ENCODE measurements at places on chromosomes 1 and 21.

DNA sequence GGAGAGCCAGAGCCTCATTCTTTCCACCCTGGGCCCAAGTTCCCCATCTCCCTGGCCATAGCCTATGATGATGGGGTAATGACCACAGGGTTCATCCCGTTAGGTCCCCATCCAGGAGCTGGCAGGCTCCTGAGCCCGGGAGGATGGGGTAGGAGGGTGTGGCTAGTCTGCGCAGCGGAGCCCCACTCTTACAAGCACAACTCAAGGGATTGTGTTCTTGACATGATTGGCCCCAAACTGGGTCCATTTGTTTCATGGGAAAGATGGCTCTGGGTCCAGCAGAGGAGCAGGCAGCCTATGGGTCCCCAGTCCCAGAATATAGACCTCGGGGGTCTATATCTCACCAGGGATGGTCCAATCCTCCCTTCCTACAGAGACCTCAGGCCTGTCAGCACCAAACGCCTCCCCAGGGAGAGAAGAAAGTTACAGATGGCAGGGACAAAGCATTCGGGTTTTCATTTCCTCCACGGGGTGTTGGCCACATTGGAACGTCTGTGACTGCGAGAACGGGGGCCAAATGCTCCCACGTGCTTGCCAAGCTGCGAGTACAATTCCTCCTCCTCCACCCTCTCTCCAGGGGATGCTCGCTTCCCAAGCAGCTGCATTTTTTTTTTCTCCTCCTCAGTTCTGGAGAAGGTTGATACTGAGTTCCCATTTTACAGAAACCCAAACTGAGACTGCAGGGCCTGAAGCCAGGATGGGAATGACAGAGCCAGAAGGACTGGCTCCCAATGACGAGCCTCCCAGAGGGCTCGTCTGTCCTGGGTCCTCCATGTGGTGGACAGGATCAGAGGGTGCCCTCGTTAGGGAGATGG lies 71.0 kb downstream of the DHRS3 start:
- no peak for DNase-seq

DNA sequence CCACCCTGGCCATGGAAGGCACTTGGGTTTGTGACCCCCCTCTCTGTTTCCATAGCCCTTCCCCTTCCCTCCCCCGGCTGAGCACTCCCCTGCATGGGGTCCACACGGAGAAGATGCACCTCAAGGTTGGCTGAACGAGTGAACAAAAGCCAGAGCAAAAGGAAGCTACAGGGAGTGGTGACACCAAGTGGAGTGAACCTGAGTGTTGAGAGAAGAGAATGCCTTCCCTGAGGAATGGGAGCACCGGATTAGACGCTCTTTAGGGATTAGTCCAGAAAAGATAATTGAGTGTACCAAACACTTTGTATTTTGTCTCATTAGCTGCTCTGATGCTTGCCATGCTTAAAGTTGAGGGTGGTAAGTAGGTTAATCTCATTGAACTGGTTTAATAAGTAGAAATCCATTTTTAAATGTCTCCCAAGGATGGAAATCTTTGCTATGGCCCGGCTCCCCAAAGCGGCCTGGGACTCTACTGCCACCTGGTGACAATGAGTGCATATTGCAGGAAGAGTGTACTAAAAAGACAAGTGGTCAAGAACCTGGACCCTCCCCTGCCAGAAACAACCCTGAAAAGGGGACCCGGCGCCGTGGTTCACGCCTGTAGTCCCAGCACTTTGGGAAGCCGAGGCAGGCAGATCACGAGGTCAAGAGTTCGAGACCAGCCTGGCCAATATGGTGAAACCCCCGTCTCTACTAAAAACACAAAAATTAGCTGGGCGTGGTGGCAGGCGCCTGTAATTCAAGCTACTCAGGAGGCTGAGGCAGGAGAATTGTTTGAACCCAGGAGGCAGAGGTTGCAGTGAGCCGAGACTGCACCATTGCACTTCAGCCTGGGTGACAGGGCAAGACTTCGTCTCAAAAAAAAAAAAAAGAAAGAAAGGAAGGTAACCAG lies 150.6 kb upstream of the ZC3H12A start:
- peak; percentile 12 for DNase-seq

DNA sequence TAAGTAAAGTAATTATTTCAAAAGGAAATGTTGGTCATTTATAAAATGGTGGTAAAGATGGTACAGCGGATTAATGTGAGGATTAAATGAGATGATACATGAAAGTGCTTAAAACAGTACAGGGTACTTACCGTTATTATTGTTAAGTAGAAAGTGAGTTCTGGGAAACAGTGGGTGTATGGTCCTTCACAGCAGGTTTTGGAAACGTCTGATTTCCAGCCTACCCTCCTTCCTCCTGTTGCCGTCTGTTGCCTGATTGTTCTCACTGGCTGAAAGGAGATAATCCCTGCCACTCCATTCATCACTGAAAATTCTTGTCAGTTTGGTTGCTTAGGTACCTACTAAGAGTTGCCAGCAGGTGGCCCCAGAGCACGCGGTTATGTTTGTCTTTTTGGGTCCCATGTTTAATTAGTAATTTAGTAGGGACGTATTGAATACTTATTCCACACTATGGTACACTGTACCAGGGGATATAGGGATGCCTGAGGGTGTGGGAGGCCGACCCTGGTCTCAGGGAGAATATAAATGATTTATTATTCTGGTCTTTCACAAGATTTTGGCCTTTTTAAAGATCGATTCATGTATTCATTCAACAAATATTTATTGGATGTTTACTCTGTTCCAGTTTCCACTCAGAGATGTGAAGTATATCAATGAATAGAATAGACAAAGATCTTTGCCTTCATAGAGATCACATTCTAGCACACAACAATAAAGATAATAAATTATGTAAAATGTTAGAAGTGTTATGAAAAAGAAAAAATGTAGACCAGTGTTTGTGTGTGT lies 30.8 kb upstream of the RPTN start:
- peak; percentile 76 for DNase-seq

GRCh38 chr1:244454412-244454811 lies 2.7 kb upstream of the ADSS2 start:
- no peak for DNase-seq

- no peak for DNase-seq
Measured at GRCh38 chr1:104315823-104316222, 566.1 kb downstream of the AMY1C start.

GRCh38 chr1:54791880-54792522 lies 9.1 kb downstream of the TTC22 start:
- peak; percentile 40 for DNase-seq

DNA sequence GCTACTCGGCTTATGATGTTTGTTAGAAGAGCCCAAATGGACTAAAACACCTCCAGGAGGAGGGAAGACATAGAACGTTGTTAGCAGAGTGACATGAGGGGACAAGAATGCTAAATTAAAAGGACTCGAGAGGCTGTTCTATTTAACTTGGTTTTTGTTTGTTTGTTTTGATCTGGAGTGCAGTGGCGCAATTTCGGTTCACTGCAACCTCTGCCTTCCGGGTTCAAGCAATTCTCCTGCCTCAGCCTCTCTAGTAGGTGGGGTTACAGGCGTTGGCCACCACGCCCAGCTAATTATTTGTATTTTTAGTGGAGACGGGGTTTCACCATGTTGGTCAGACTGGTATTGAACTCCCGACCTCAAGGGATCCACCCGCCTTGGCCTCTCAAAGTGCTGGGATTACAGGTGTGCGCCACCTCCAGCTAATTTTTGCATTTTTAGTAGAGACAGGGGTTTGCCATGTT lies 5.1 kb upstream of the HNRNPU start:
- no peak for DNase-seq

GRCh38 chr1:215748431-215748830 lies 181.3 kb downstream of the KCTD3 start:
- no peak for DNase-seq

- no peak for DNase-seq
Measured at GRCh38 chr1:66335125-66335524, 198.8 kb upstream of the SGIP1 start.

- no peak for DNase-seq
Measured at GRCh38 chr1:40303051-40303771, 13.9 kb downstream of the COL9A2 start.

DNA sequence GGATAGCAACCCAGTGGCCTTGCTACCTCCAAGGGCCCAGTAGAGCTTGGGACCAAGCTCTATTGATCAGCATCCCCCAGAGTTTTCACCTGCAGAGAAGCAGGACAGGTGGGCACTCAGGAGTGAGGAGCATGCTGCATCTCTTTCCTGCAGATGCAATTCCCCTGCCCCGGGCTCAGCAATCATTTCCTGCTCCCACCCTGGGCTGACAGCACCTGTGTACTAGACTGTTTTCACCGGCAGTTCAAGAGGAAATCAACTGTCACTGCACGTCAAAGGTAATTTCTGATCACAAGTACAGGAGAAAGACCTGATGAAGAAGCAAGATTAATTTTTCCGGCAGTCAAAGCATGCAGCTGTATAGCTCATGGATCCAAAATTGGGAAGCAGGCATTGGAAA lies 8.8 kb upstream of the NT5C1A start:
- peak; percentile 49 for DNase-seq

DNA sequence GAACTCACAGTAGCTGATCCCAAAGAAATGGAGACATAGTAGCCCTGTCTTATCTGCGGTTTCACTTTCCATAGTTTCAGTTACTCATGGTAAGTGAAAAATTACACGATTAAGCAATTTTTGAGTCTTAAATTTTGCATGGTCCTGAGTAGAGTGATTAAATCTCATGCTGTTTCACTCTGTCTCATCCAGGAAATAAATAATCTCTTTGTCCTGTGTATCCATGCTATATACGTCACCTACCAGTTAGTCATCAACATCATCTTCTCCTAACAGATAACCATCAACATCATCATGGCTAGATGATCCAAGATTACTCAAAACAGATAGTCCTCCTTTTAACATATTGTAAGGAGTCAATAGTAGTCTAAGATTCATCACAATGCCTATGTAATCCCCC lies 1589.3 kb downstream of the BRINP3 start:
- DNase-seq: no peak

GRCh38 chr1:224782281-224783000 lies 147.0 kb upstream of the DNAH14 start:
- no peak for DNase-seq

GRCh38 chr21:41407541-41408460 lies 18.2 kb upstream of the MX1 start:
- DNase-seq: no peak

DNA sequence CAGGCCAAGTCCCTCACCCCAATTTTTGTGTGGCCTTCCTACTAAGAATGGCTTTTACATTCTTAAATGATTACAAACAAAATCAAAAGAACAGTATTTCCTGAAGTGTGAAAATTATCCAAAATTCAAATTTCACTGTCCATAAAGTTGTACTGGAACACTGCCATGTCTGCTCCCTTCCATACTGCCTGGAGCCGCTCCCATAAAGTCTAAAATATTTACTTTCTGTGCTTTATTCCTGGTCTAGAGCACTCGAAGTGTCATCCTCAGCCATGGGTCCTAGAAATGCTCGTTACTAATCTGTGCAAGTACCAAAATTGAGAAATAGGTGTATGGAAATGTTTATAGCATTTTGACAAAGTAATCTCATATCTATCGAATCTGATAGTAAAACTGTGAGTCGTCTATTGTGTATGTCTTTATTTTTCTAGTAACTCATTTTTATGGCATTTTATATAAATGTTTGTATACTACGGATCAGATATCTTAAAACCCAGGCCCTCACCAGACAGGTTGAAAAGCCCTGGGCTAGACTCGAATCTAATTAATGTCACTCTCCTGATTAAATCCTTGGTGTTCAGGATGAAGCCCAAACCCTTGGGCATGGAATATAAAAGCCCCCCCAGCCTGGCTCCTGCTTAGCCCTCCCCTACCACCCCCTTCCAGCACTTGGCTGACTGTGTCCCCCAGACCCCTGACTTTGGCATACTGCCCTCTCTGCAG lies 4.9 kb downstream of the LBR start:
- no peak for DNase-seq

GRCh38 chr21:25307489-25307888 lies 299.8 kb downstream of the MRPL39 start:
- DNase-seq: no peak

DNA sequence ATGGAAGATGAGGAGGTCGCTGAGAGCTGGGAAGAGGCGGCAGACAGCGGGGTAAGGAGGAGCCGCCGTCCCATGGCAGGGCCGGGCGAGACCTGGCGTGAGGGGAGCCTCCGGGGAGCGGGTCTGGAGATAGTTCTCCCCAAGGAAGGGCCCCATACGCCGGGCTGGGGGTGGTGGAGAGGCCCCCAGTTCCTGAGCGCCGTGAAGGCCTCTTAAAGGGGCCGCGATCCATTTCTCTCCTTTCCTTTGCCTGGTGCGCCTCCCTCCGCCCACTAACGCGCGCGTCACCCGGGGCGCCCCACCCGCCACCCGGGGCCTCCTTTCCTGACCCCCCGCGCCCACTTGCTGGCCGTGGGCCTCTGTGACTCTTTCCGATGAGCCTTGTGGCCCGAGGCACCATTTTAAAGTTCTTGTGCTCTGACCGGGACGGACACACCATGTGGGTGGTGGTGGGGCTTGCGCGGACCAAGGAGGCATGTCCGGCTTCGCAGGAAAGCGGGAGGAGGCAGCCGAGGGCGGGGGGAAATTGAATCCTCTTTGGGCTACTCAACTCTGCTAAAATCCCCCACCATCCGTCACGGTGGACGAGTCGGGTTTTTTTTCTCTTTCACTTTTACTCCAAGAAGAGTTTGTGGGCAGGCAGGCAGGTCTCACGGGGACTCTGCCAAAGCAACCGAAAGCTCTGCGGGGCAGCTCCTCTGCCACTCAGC lies 371 bp downstream of the SZRD1 start:
- DNase-seq: peak; percentile 85

- no peak for DNase-seq
Measured at GRCh38 chr1:92854101-92854785, 22.4 kb downstream of the RPL5 start.

DNA sequence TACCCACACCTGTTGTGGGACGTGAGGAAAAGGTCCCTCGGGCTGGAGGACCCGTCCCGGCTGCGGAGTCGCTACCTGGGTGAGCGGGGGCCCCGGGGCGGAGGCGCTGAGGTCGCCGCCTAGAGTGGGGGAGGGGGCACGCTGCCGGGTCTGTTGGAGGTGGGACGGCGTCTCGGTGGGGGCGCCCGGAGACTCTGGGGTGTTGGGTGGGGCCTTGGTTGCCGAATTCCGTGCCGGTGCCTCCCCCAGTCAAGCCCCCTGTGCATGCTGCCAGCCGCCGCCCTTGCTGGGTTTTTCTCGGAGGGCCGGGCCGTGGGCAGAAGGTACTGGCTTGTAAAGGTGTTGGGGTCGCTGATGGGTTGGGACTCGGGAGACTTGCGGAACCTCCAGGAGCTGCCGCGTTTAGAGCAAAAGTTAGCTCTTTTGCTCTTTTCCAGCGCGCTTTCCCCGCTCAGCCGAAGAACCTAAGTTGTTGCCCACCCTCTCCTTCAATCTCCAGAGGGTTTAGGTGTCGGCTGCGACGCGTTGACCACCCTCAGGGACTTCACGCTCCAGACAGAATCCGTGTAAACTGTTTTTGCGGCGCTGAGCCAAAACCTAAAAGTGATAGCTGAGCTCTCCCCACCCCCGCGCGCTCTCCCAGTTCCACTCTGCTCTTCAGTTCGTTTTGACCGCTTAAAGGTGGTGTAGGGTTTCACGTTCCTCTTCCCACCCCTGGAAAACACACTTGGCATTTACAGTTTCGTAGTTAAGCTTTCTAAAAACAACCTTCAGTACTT lies at the start of gene MPC2:
Gene MPC2 (minus strand): TSS at position 143 of the 779 bp plus-strand sequence. CDS start 1,231 bp downstream, outside the sequence.
- DNase-seq: peak; percentile 72
